ENCODE measurements at places on chromosomes 11 and 22.

DNA sequence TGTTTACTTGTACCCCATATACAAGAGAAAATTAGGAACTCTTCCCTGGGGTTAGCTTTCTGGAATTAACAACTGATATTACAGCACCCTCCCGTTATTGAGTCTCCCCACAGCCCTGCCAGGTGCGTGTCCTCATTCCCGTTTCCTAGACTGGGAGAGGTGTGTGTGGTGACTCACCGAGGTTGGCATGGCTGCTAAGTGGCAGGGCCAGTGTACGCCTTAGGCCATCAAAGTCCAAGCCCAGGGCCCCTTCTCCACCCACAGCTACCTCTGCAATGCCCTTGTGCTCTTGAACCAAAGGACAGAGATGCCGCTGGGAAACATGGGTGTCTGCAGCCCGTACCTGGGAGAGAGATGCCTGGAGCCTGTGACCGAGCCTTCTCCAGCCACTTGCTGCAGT, 12.3 kb downstream of the IFT27 start:
- DNase-seq: no peak

- no peak for DNase-seq
Observed at GRCh38 chr11:26584818-26585217, 12.8 kb upstream of the MUC15 start.

- no peak for DNase-seq
Observed at GRCh38 chr22:30040499-30041260, 39.6 kb upstream of the HORMAD2 start.

DNA sequence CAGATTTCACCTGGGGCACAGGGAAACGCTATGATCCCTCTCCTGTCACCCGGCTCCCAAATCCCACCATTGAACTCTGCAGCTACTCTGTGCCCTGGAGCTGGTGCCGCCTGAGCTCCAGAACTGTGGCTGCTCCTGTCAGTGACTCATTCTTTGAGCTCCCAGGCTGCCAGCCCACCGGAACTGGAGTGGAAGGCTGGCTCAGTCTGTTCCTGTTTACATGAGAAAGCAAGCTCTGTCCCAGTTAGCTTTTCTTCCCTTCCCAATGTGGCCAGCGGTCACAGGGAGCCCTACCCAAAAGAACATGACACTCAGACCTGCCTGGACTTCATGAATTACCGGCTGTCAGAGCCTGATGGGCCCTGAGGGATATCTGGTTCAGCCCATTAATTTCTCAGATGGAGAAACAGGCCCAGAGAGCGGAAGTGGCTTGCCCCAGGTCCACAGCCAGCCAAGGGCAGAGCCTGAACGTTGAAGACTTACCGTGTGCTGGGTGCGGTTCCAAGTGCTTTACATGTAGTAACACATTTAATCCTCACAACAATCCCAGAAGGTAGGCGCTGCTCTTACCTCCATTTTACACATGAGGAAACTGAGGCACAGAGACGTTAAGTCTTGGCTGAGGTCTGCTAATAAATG, 23.8 kb upstream of the IGSF22 start:
- DNase-seq: no peak

GRCh38 chr11:87892291-87892690, 283.0 kb downstream of the RAB38 start:
- DNase-seq: no peak

All from stimulated activated CD4-positive, alpha-beta T cell treated with anti-CD3 and anti-CD28 coated beads, Interleukin-4, amount 100 ng/mL, for 1 hour (primary cell).